ENCODE measurements at places on chromosomes 7 and 10.

DNA sequence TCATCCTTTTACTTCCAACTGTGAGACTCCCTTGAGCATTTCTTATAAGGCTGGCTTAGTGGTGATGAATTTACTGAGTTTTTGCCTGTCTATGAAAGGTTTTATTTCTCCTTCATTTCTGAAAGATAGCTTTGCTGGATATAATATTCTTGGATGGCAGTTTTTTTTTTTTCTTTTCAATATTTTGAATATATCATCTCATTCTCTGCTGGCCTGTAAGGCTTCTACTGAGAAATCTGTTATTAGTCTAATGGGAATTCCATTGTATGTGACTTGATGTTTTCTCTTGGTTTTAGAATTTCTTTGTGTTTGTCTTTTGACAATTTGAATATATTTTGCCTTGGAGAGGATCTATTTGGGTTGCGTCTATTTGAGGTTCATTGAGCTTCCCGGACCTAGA lies 22.4 kb downstream of the PHTF2 start:
- DNase-seq, result no peak

GRCh38 chr10:30018496-30018895 lies 40.9 kb downstream of the JCAD start:
- no peak for DNase-seq

DNA sequence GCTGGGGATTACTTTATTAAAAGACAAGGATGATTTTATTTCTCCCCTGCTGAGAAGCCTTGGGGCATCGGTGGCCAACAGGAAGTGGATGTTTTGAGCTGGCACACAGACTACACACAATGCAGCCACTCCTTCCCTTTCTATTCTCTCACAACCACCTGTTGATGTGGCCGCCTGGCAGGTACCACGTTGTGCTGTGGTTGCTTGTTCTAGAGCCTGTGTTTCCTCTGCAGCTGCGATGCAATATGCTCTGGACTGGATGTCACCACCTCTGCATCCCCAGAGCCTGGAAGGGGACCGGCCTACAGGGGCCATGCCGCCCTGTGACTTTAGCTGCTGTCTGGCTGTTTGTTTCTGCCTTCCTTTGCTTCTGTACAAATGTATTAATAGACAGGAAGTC lies 195.7 kb upstream of the CELF2 start:
- DNase-seq, result no peak

DNA sequence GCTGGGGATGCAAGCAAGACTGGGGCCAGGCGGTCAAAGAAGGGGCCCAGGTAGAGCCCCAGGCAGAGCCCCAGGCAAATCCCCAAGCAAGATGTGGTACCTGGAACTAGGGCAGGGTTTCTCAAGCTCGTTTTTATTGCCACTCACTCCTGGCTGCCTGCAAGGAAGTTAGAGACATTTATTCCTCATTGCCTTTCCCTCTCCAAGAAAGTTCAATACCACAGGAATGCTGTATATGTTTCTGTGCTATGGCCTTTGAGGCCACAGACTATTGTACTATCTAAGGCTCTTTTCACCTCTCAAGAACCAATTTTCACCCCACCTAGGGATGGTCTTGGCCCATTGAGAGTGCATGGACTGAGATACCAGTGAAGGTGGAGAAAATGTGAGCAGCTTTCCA lies 71.3 kb downstream of the TACC2 start:
- no peak for DNase-seq

GRCh38 chr10:29725133-29725720 lies 90.5 kb upstream of the SVIL start:
- DNase-seq, result no peak
